NCI-H1694 (cell line): ENCODE measurements at places on chromosomes 11 and 22.
A peak's percentile ranks its signal among the peaks of the same experiment; 100 is the strongest.

GRCh38 chr11:24005202-24005876 lies 491.5 kb upstream of the LUZP2 start:
- no peak for DNase-seq

DNA sequence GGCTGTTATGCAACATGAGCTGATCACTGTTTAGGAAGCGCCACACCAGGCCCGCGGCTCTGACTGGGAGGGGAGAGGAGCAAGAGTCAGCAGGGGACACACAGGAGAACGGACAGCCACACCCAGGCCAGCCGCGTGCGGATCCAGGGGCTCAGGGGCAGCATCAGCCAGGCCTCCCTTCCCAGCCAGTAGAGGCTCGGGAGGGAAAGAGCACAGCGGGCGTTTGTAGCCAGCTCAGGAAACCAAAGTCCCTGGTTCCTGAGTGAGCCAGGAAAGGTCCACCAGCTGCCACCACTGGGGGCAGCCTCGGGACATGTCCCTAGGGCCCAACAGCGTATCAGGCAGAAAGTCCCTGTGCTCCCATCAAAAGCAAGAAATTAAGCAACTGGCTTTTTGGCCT lies 71.8 kb upstream of the PITPNB start:
- no peak for DNase-seq

DNA sequence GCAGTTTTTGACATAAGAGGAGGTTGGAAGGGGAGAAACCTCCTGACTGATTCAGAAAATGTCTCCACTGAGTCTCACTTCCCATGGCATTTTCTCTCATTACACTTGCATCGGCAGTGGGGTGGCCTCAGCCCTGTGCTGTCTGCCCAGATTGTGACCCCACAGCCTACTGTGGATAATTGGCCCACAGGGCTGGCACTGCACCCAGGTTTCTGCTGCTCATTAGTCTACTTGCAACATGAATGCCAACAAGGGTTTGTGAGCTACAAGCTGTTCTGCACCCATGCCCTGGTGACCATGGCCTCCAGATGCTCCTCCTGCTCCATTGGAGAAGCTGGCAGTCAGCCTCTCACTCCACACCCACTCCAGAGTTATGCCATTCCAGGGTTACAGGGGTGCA lies 296.0 kb downstream of the CTTN start:
- peak; percentile 79 for DNase-seq

GRCh38 chr11:100806296-100806695 lies 119.2 kb downstream of the ARHGAP42 start:
- DNase-seq = no peak

DNA sequence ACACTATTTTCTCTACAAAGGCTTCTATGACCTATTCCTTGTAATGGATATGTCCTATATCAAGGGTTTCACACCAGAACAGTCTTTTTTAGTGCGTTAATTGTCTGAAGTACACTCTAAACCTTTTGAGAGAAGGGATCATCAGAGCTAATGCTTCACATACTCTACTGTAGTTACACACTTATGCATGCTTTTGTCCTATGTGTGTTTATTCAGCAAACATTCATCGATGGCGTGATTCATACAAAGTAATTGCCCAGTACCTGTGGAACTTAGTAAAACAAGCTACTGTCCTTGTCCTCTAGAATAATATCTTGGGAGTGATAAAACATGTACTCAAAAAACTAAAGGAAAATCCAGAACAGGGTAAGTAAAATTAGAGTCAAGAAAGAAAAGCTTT lies 139.2 kb downstream of the GUCY1A2 start:
- no peak for DNase-seq

DNA sequence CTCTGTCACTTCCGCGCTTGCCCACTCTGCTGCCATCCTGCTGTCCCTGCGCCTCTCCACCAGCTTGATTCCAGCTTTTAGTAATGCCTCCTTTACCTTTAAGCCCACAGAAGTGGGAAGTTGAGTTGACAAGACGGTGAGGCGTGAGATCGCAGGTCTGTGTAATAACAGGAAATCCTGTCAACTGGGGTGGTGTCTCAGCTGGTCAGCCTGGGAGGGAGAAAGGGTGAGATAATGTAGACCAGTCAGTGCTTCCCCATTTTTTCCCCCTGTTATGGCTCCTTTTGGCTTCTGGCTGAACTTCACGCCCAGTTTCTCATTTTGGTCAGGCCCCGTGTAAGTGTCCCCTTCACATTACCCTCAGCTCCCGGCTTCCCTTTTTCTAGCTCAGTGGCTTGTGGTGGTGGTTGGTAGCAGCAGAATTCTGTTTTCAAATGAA lies 98.9 kb downstream of the TRAF6 start:
- peak; percentile 34 for DNase-seq

DNA sequence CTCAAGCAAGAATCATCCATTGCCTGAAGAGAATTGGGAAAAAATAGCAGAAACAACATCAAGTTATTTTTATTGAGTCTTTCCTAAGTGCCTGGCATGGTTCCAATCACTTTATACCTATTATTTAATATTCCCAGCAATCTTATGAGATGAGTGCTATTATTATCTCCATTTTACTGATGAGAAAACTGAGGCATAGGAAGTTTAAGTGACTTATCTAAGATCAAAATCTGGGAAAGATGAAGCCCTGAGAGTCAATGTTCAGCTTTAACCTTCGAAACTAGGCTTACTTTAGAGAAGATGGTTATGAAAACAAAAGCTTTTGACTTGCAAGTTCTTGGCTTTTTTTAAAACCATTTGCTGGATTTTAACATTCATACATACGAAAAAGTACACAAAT lies 141.6 kb downstream of the APIP start:
- DNase-seq = no peak

DNA sequence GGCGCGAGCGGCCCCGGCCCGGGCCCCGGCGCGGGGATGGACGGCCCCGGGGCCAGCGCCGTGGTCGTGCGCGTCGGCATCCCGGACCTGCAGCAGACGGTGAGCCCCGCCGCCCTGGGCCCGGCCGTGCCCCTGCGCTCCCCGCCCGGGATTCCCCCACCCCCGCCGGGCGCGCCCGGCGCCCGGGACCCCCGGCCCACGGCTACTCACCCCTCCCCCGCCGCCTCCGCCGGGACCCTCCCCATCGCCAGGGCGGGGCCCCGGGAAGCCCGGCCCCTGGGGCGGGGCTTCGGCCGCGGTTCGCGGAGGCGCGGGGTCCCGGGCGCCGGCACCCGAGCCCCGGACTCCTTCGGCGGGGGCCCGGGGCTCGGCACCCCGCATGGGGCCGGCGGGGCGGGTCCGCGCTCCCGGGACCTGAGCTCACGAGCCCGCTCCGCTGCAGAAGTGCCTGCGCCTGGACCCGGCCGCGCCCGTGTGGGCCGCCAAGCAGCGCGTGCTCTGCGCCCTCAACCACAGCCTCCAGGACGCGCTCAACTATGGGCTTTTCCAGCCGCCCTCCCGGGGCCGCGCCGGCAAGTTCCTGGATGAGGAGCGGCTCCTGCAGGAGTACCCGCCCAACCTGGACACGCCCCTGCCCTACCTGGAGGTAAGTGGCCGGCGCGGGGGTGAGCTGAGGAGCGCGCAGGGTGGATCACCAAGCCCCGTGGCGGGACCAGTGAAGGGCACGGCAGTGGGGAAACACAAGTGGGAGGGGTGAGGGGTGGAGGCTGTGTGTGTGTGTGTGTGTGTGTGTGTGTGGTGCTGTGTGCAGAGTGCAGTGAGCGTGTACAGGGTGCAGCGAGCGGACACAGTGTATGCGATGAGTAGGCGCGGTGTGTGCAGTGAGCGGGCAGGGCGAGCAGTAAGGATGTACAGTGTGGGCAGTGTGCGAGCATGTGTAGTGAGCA lies 2.3 kb downstream of the SHANK3 start:
- DNase-seq = peak; percentile 14

DNA sequence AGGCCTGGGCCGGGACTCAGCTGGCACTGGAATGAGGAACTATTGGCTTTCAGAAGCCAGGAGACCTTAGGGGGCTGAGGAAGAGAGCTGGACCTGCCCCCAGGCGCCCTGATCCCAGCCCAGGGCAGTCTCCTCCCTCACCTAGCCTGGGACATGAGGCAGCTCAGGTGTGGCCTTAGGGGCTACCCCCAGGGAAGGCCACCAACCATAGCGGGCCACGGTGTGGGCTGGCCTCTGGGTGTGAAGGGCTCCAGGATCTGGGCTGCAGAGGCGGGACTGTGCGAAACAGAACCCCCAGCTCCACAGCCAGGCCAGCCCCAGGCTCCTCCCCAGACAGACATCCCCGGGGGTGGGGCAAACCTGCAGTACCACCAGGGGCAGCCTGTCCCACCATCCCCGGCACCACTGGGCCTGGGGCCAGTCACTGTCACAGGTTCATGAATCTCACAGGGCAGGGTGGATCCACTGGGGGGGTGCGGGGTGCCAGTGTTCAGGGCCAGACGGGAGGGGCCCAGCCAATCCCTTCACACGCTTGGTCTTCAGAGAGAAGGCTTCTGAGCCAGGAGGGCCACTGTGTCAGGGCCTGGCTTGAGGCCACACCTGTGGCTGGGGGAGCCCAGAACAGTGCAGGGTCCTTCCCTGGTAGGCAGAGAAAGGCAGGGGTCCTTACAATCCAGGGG lies 3.5 kb downstream of the PLXNB2 start:
- no peak for DNase-seq

DNA sequence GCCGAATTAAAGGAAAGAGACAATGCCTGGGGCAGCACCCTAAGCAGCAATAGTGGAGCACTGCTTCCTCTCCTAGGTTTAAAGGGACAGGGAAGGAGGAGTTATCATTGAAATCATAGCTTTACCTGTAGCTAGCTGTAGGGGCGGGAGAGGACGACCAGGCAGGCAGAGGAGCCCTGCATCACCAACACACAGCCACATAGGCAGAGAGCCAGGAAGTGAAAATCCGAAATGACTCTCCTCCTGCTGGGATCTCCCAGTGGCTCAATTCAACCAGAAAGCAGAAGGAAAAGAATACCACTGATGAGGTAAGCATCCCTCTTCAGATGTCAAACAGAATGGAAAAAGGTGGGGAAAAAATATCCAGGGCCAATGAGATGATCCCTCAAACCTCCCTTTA lies 20.4 kb downstream of the MRGPRX4 start:
- DNase-seq = no peak

- no peak for DNase-seq
Measured at GRCh38 chr22:48580481-48580970, 1247.1 kb downstream of the BRD1 start.

DNA sequence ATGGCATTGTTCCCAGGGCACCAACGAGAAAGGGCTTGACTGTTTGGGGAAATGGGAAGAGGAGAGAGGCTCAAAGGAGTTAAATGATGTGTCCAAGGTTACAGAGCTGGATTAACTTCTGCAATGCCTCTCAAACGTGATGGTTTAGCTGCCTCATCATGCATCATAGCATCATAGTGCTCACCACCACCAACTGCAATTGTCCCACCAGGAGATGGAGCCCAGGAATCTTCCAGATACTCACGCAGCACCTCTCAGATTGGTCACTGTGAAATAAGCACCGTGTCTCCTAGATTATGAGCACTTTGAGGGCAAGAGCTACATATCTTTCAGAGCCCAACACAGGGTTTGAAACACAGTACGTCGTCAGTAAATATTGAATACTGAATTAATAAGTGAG lies 69.2 kb downstream of the PRSS23 start:
- DNase-seq = no peak

DNA sequence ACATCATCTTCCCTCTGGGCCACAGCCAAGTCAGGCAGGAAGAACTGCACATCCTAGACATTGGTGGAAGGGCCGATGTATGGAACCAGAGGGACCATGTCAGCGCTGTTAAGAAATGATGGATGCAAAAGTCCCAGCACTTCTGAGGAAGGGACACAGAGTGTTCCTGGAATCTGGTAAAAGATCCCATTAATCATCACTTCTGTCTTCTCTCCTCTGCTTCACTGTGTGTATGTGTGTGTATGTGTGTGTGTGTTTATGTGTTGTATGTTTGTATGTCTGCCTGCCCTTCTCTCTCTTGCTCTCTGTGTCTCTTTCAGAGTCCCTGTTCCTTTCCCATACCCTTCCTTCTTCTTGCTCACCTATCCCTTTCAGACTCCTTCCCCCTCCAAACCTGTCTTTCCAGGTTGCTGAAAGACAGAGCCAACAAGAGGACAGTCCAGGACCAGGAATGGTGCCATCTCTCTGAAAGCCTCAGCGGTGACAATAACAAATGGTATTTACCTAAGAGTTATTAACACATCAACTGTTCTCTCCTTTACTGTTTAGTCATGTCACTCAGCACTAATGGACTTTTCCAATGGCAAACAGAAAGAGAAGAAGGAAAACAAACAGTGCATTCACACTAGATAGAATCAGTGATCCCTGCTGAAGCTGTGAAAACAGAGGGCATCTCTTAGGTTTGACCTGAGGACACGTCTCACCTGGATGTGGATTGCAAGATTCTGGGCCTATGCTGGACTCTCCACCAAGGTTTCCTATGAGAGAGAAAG lies 47.1 kb downstream of the EHF start:
- DNase-seq = no peak

DNA sequence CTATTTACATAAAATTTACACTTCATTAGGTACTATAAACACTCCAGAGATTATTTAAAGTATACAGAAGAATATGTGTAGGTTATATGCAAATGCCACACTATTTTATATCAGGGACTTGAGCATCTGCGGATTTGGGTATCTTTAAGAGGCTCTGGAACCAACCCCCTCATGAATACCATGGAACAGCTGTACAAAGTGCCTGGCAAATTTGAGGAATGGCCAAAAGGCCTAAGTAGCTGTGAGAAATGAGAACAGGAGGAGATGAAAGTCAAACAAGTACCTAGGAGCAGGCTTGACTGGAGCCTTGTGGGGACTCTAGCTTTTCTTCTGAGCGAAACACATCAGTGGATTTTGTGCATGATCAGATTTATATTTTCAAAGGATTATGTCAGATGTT lies 149.3 kb downstream of the RBFOX2 start:
- no peak for DNase-seq

DNA sequence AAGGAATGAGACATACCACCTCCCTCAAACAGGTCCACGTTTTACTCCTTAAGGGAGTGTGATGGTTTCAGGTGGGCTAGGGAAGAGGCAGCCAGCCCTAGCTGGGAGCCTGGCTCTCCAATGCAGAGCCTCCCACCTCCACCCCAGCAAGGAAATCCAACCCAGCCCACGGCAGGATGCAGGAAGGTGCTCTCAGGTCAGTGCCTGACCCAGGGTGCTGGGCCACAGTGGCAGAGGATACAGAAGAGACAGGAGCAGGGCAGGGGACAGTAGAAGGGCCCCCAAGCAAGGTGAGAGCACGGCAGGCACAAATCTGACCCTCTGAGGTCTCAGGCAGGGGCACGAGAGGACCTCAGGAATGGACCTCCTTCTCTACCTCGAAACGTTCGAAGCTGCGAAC lies 26.9 kb upstream of the CCND1 start:
- DNase-seq = no peak

DNA sequence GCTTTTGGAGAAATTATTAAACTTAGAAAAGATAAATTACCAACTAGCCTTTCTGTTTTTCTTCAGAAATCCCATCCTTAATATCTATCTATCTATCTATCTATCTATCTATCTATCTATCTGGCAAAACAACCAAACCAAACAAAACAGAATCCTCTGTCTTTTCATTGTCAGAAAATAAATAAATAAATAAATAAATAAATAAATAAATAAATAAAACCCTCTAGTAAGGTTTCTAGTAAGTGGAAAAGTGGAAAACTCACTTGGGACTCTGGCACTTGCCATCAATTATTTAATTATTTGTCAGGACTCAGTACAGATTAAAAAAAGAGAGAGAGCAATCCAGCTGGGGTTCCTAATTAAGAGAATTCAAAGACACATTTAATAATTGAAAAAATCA lies 556.2 kb upstream of the CHORDC1 start:
- DNase-seq = no peak
